ENCODE measurements at places on chromosomes 1 and 21. TPM values are rescaled to one million over a fixed set of nuclear protein-coding genes. Genes with fewer than 3 reads are reported as not detected.

- DNase-seq = no peak
These were observed 556.3 kb downstream of the LTN1 start for GRCh38 chr21:28436286-28436932.

GRCh38 chr1:198128533-198128932, 28.3 kb upstream of the NEK7 start:
- no peak for DNase-seq

DNA sequence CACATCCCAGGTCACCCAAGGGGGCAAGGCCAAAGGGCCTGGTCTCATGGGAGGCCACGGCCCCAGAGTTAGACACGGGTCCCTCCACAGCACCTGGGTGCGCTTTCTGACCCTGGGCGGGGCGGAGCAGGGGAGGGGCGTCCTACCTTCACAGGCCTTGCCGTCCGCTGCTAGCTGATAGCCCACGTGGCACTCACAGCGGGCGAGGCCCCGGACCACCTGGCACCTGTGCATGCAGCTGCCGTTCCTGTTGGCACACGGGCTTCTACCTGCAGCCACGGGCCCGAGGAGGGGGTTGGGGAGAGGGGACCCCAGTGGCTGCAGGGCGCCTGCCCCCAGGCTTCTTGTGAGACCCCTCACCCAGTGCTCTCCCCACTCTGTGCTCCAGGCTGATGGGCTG, 59.9 kb downstream of the ARHGEF16 start:
- DNase-seq = no peak

DNA sequence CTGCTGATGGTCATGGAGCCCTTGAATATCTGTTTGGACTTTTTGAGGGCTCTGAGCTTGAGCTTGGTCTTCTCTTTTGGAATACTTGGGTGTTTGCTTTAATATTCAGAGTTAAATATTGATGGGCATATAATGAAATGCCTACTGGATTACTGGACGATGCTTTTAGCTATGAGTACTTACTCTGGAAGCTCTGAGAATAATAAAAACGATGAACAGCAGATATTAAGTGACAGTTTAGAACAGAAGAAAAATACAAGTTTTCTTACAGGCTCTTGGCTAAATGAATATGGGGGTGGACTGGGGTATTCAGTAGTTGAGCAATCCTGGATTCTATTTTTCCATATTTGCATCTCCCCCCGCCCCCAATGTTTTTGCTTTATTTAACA, 20.7 kb downstream of the GALNT2 start:
- DNase-seq = no peak

- DNase-seq = no peak
These were observed 4.3 kb downstream of the XPR1 start for GRCh38 chr1:180636138-180636537.

- DNase-seq = no peak
These were observed 918.8 kb upstream of the TMPRSS15 start for GRCh38 chr21:19322360-19322759.

- no peak for DNase-seq
These were observed 334.3 kb upstream of the ADAMTS5 start for GRCh38 chr21:27301220-27301619.

GRCh38 chr1:158801396-158801795, 20.4 kb upstream of the OR6N2 start:
- DNase-seq = no peak

DNA sequence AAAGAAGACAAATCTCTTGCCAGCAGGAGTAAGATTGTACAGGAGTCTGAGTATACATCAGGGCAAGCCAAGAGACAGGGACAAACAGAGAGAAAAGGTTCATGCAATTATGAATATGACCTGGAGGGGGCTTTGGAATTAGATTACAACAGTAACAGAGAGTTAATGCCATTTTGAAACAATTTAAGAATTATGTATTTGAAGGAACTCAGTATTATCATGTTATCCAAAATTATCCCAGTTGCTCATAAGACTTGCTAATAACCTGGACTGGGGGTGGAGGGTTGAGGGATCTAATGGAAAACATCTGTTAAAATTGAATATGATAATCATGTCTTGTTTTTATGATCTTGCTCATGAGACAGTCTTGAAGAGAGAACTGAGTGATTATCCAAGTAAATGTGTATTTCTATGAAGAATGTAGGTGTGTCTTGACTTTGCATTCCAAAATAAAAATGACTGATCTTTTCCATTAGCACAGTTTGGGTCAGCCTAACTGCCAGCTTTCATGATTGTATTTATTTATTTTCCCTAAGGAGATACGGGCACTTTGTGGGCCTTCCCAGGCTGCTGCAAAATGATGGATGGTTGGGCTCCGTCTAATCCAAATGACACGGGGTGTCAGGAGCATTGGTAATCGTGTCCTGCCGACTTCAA, 117.7 kb downstream of the ERG start:
- DNase-seq = no peak

- DNase-seq = no peak
These were observed 96.8 kb upstream of the BCAR3 start for GRCh38 chr1:93778457-93778856.

DNA sequence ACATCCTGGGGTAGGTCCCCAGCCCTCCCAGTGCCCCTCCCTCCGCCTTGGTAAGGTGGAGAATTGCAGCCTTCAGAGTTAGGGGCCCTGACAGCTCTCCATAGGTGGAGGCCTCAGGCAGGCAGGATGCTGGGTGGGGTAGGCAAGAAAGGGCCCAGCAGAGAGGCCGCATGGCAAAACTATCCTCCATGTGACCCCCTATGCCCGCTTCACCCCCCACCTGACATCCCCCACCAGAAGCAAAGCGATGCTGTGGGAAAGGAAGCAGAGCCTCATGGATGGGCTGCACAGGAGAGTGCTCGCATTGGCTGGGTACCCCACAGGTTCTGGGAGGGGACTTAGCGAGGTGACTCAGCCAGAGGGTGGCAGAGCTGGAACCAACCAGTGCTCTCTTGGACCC, 1.6 kb downstream of the S100A9 start:
- no peak for DNase-seq

DNA sequence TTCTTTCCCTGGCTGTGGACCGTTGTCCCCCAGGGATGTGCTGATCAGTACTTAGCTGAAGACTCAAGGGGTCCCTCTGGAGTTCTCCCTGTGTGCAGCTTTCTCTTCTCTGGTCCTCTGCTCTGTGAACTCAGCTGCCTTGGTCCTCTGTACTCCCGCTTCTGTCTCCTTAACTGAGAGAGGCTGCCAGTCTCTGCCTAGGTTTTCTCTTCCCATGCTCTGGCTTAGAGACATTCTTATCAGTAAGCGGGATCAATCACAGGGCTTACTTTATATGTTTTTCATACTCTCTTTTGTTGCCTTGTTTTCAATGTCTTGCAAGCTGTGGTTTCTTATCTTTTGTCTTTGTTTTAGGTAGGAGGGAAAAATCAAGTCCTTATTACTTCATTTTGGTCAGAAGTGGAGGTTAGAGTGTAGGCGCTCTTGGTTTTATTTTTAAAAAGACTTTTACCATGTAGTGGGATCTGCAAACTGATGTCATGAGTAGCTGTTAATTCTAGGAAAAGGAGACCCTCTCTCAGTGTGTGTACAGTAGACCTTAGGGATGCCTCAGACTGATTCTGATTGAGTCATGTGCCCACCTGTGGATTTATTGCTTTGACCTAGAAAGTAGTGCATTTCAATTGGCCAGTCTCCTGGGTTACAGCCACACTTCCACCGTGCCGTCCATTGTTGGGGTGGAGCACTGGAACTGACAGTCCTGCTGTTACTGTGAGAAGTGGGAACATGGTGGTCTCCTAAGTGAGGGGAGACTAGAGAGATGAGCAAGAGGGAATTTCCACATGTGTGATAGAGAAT, 46.6 kb downstream of the TTC3 start:
- no peak for DNase-seq

- no peak for DNase-seq
These were observed 201.8 kb upstream of the BRINP3 start for GRCh38 chr1:190679454-190679853.

- no peak for DNase-seq
These were observed 12.8 kb downstream of the ADAMTSL4 start for GRCh38 chr1:150561974-150562445.

GRCh38 chr1:186225096-186225495, 150.0 kb downstream of the TPR start:
- no peak for DNase-seq

- no peak for DNase-seq
These were observed 115.5 kb downstream of the MIS18A start for GRCh38 chr21:32163386-32163785.

DNA sequence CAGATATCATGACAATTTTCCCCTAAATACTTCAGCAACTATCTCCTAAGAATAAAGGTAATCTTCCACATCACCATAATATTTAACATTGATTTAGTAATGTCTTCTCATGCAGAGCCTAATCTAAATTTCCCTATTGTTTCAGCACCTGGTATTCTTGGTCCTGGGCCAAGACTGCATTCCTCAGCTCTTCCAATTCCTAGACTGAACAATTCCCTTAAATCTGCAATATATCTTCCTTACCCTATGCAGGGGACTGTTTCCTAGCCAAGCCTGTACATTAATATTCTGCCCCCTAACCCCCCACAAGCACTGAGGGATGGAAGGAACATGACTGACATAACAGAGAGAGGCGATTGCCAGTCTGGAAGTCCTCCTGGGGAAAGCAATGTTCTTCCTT, 28.7 kb upstream of the DISP1 start:
- DNase-seq = no peak

The PDZK1 gene
- not detected for total RNA-seq

The METTL18 gene
- 1.9 TPM for total RNA-seq

The HECTD3 gene
- 37.3 TPM for total RNA-seq

The KCNQ4 gene
- total RNA-seq = 1.6 TPM

The SPATA1 gene
- 7.9 TPM for total RNA-seq
